Occipital lobe (tissue), 3 donors: ENCODE measurements at places on chromosomes 3 and 15. TPM values are rescaled to one million over a fixed set of nuclear protein-coding genes. Genes with fewer than 3 reads are reported as not detected.

DNA sequence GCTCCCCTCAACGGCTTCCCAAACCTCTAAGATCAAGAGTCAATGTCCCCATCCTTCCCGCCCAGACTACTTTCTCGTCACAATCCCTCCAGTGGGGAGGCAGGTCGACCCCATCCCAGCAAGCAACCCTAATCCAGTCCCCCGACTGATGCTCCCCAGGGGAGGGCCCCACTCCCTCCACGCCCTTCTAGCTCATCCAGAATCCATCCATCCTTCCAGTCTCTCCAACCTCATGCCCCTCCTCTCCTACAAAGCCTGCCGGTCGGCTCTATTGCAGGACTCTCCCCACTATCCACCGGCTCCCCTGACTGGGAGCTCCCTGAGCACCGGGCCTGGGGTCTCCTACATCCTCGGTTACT is 1.3 kb downstream of the ADAMTS7 start:
- no peak for DNase-seq

DNA sequence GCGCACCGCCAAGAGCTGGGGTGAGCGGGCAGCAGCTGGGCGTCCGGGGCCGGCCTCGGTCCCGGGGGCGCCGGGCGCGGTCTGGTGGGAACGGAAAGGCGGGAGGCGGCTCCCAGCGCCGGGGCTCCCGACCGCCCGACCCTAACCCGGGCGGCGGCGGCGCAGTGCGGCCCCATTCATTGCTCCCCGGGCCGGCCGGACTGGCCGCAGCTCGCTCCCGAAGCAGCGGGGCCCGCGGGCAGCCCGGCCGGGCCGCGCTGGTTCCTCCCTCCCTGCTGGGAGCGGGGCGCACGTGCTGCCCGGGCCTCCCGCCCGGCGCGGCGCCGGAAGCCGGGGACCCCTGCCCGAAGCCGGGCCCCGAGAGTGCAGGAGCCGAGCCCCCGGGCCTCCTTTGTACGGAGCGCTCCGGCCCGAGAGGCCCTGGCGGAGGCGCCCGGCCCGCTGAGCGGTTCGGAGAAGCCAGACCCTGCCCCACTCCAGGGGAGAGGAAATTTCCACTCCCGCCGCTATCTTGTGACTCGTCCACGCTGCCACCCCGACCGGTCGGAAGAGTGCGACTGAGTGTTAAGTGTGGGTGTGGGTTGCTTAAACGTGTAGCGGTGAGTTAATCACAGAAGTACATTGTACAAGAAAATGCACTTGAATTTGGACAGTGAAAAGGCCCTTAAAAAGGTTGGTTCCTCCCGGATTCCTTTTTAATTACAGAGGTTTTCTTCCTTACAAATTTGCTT is 613 bp downstream of the ATP1B3 start:
- DNase-seq: peak; percentile 59

DNA sequence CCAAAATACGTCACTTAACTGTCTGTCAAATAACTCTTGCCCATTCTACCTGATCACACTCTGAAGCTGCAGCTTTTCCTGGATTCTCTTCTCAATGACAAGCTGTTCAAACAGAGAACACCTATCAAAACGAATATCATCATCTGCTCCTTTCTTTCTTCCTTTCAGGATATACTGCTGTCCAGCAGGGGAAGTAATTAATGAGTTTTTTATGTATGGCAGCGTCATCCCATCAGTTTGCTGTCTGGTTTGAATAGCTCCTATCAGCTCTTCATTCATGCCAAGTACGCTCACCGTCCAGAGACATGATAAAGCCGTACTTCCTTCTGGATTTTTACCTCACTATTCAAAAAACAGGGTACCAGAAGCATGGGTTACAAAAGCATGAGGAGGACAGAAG is at the start of gene CHRM5:
Gene CHRM5 (plus strand): TSS at position 274 of the 400 bp plus-strand sequence. CDS start 94,221 bp downstream, outside the sequence.
- no peak for DNase-seq

- DNase-seq: no peak
Measured at GRCh38 chr3:192515664-192516045, 211.7 kb downstream of the FGF12 start.

- DNase-seq: no peak
Measured at GRCh38 chr3:15428539-15428938, 1.1 kb downstream of the EAF1 start.

GRCh38 chr3:192128060-192128459 is 599.3 kb downstream of the FGF12 start:
- DNase-seq: no peak

CCRL2 gene
- 1.1 TPM for total RNA-seq

SNAPC5 gene
- 10.1 TPM for total RNA-seq

CCDC39 gene
- 0.62 TPM for total RNA-seq

CNTN6 gene
- 4.7 TPM for total RNA-seq
